ENCODE measurements at places on chromosomes 2 and 18. TPM values are rescaled to one million over a fixed set of nuclear protein-coding genes. Genes with fewer than 3 reads are reported as not detected.

The TXNDC2 gene
- not detected for total RNA-seq

DNA sequence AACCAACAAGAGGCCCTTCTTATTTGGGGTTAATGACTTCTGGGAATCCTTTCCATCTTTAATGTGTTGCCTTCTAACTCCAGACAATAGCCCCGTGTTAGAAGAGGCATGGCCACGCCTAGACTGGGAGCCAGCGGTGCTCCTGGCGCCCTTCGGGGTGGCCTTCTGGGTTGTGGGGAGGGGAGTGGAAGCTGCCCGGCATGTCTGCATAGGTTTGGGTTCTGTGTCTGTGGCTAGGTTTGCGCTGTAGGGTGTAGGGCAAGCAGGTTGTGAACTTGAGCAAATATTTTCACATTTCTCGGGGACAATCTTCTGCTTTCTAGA, 40.4 kb downstream of the CELF4 start:
- no peak overlapping the region for H3K27ac ChIP-seq
- H3K4me3 ChIP-seq, result no peak overlapping the region

DNA sequence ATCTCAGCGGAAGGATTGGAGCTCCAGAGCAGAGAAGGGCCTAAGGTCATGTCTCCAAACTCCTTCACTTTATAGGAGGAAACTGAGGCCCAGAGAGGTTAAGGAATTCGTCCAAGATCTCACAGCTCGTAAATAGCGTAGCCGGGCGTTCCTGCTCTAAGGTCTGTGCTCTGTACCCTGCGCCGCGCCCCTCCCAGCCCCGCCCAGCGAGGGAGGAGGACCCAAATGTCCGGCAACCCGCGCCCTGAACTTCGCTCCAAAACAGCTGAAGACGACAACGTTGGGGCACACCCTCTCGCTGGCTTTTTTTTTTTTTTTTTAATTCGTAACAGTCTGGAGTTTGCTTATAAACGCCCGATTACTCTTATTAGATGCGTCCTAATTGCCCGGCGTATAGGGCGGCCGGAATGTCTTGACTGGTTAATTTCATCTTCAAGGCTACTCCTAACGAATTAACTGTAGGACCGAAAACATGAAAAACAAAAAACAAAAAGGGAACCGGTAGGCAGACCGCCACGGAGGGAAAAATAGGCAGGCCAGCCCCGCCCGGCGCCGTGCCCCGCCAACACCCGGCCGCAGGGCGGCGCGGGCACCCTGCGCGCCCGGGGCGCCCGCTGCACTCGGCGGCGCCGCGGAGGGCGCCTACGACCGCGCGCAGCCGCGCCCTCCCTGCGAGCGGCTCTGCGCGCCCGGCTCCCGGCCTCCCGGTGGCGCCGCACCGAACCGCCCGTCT, 928 bp upstream of the FOSL2 start:
- H3K4me1 ChIP-seq, result peaks cover 12% of the 10 kb centered on the region
- peak overlapping the region; percentile 100 for H3K27ac ChIP-seq
- H3K36me3 ChIP-seq, result no peaks in the 10 kb centered on the region
- peak; percentile 96 for DNase-seq
- peak overlapping the region; percentile 96 for H3K4me3 ChIP-seq
- H3K27me3 ChIP-seq, result no peaks in the 10 kb centered on the region

DNA sequence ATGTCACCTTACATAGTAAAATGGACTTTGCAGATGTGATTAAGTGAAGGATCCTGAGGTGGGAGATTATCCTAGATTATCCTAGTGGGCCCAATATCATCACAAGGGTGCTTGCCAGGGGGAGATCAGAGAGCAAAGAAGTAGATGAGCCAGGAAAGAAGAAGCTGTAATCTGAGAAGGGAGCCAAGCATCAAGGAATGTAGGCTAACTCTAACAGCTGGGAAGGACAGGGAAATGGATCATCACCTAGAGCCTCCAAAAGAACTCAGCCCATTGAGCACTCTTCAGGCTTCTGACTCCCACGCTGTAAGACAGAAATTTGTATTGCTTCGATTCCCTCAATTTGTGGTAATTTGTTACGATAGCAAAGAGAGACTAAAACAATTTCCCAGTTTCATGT, 309.9 kb downstream of the LRP1B start:
- no peak for DNase-seq
- H3K27ac ChIP-seq, result no peak overlapping the region
- no peaks in the 10 kb centered on the region for H3K36me3 ChIP-seq
- no peaks in the 10 kb centered on the region for H3K27me3 ChIP-seq

DNA sequence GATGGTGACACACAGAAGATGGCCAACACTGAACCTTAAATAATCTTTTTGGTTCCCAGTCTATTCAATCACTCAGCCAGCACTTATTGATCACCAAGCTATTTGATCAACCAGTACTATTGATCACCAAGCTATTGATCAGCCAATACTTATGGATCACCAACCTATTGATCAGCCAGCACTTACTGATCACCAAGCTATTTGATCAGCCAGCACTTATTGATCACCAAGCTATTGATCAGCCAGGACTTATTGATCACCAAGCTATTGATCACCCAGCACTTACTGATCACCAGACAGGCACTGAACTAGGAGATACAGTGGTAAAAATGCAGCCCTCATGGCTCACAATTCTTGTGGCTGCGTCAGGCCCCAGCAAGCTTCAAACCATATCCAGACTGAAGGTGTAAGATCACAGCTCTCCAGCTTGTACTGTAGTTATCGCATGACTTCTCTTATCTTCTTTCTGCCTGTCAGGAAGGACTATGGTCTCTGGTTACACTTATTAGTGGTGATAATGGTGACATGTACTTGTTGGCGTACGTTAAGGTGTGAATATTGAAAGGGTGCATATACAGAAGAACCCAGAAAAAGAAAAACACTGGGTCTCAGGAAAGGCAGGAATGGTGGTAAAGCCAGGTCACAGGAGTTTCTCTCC, 18.4 kb upstream of the B3GNT2 start:
- no peaks in the 10 kb centered on the region for H3K36me3 ChIP-seq
- peaks cover 18% of the 10 kb centered on the region for H3K4me1 ChIP-seq
- DNase-seq, result no peak
- no peaks in the 10 kb centered on the region for H3K27me3 ChIP-seq

The GALNT14 gene
- total RNA-seq, result not detected

The ACTG2 gene
- 2.9 TPM for total RNA-seq

- no peaks in the 10 kb centered on the region for H3K36me3 ChIP-seq
- peak overlapping the region; percentile 79 for H3K27ac ChIP-seq
- peak; percentile 43 for DNase-seq
- peak overlapping the region; percentile 57 for H3K4me3 ChIP-seq
- no peaks in the 10 kb centered on the region for H3K27me3 ChIP-seq
- peaks cover 40% of the 10 kb centered on the region for H3K4me1 ChIP-seq
These were observed 249.0 kb downstream of the CDH20 start for GRCh38 chr18:61582202-61582710.

GRCh38 chr18:10299643-10300042, 154.8 kb upstream of the APCDD1 start:
- no peak overlapping the region for H3K4me3 ChIP-seq
- no peaks in the 10 kb centered on the region for H3K27me3 ChIP-seq
- no peak for DNase-seq
- no peak overlapping the region for H3K27ac ChIP-seq

DNA sequence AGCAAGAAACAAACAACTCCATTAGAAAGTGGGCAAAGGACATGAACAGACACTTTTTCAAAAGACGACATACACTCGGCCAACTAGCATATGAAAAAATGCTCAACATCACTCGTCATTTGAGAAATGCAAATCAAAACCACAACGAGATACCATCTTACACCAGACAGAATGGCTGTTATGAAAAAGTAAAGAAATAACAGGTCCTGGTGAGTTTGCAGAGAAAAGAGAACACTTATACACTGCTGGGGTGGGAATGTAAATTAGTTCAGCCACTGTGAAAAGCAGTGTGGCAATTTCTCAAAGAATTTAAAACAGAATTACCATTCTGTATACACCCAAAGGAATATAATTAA, 130.5 kb downstream of the PLCL1 start:
- H3K36me3 ChIP-seq, result no peaks in the 10 kb centered on the region
- H3K27ac ChIP-seq, result no peak overlapping the region
- H3K27me3 ChIP-seq, result no peaks in the 10 kb centered on the region
- H3K4me3 ChIP-seq, result no peak overlapping the region
- H3K4me1 ChIP-seq, result peaks cover 24% of the 10 kb centered on the region

DNA sequence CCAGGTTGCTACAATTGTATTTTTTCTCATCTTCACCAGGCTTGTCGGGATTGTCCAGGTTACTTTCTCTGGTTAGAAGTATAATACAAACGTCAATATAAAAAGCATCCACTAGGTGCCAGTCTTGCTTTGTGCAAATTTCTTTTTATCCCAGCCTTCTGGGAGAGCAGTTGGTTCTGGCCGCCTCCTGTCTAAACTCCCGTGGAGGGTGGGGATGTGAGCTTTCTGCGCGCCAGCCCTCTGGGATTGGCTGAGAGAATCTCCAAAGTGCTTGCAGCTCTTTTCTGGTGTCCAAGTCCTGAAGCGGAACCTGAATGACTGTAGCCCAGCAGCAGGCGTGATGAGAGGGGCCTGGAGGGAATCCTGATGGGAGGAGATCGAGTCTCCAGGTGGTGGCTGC, 22.4 kb upstream of the TOGARAM2 start:
- no peaks in the 10 kb centered on the region for H3K27me3 ChIP-seq
- no peaks in the 10 kb centered on the region for H3K4me1 ChIP-seq
- no peak overlapping the region for H3K27ac ChIP-seq
- H3K4me3 ChIP-seq, result no peak overlapping the region
- DNase-seq, result peak; percentile 73

DNA sequence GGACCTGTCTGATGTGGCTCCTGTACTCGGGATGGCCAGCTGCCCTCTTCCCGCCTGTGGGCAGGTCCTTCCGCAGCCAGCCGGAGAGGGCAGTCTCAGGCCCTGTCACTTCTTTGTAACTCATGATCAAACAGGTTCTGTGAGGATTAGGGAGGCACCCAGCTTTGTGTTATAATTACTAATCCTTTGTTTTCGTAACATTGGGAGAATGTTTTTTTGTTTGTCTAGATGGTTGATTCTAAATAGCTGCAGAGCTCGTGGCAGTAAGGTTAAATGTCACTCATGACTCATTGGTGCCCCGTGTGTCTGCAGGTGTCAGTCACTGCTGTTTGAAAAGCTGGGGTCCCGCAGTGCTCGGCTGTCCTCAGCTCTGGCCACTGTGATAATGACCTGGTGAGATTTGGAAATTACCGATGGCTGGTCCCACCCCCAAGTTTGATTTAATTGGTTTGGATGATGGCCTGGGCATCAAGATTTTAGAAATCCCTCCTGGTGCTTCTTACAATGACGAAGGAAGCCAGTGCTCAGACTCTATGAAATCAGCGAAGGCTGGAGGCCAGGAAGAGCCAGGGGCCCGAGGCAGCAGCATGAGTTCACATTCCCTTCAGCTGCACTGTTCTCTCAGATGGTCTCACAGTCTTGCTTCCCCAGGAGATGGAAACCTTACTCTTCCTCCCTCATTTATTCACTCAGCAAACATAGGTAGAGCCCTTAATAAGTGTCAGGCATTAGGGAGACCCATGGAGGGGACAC, 172.8 kb downstream of the VAPA start:
- peaks cover 3% of the 10 kb centered on the region for H3K4me1 ChIP-seq
- H3K27ac ChIP-seq, result no peak overlapping the region
- no peak for DNase-seq
- no peaks in the 10 kb centered on the region for H3K27me3 ChIP-seq
- H3K36me3 ChIP-seq, result no peaks in the 10 kb centered on the region

GRCh38 chr2:20572221-20572620, 78.7 kb downstream of the HS1BP3 start:
- no peaks in the 10 kb centered on the region for H3K27me3 ChIP-seq
- no peaks in the 10 kb centered on the region for H3K36me3 ChIP-seq
- H3K4me3 ChIP-seq, result no peak overlapping the region
- no peak for DNase-seq
- H3K4me1 ChIP-seq, result peaks cover 99% of the 10 kb centered on the region

DNA sequence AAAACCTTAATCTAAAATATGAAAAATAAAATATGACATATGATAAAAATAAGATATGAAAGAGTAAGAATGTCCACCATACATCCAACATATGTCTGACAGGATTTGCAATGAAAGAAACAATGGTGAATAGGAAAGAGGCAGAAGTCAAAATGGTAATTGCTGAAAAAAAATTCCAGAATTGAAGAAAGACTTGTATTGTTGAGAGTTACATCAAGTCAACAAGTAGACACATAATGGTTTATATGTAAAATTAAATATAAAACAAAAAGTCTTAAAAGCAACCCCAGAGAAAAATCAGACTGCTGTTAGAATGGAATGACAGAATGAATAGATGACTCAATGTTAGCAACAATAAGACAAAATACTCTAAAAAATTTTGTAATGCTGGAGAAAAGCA, 255.1 kb downstream of the DOK6 start:
- peaks cover 9% of the 10 kb centered on the region for H3K4me1 ChIP-seq
- DNase-seq, result no peak

GRCh38 chr18:10401521-10401920, 52.9 kb upstream of the APCDD1 start:
- no peaks in the 10 kb centered on the region for H3K4me1 ChIP-seq
- H3K27ac ChIP-seq, result no peak overlapping the region
- no peaks in the 10 kb centered on the region for H3K36me3 ChIP-seq
- no peaks in the 10 kb centered on the region for H3K27me3 ChIP-seq
- no peak for DNase-seq

GRCh38 chr18:28045880-28046279, 131.1 kb downstream of the CDH2 start:
- no peak for DNase-seq
- no peaks in the 10 kb centered on the region for H3K27me3 ChIP-seq
- H3K4me3 ChIP-seq, result no peak overlapping the region
- no peak overlapping the region for H3K27ac ChIP-seq
- peaks cover 14% of the 10 kb centered on the region for H3K4me1 ChIP-seq

DNA sequence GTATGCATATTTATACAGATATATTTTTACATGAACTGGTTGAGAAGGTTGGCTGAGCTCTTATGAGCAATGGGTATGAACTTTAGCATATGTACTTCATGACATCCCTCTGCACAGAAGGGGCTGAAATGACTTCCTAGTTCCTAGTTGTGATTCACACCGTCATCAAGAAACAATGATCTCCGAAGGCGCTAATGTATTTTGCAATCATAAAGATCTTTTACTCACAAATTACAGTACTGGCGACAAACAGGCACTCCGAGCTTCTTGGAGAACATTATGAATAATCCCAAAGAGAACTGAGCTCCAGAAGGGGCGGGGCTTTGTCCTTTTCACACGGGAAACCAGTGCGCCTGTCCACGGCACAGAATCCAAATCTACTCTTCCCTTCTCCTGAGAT, 18.1 kb downstream of the BCL2 start:
- peak overlapping the region; percentile 31 for H3K27ac ChIP-seq
- no peaks in the 10 kb centered on the region for H3K27me3 ChIP-seq
- H3K36me3 ChIP-seq, result no peaks in the 10 kb centered on the region
- DNase-seq, result peak; percentile 40
- no peak overlapping the region for H3K4me3 ChIP-seq

DNA sequence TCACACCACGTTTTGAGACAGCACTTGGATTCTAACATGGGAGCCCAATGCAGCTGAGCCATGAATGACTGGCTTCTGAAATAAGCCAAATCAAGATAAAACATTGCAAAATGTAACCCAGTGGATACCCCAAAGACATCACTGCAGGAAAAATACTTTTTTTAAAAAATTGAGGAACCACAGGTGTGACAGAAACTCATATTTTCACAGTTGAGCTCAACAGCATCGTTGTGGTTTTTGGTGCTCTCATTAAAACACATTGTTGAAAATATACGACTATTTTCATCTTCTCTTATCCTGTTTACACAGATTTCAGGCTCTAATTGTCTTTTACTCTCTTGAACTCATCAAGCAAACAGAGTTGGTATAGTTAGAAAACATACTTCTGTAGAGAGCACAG, 429.3 kb upstream of the VRK2 start:
- no peaks in the 10 kb centered on the region for H3K36me3 ChIP-seq
- no peaks in the 10 kb centered on the region for H3K4me1 ChIP-seq
- DNase-seq, result no peak
- no peaks in the 10 kb centered on the region for H3K27me3 ChIP-seq
- H3K27ac ChIP-seq, result no peak overlapping the region

The CD8B gene
- total RNA-seq, result 1.6 TPM

The SPATA3 gene
- total RNA-seq, result not detected
